Endothelial cell of coronary artery (primary cell): ENCODE measurements at places on chromosomes 6 and 20. TPM values are rescaled to one million over a fixed set of nuclear protein-coding genes. Genes with fewer than 3 reads are reported as not detected.

The MAFB gene
- total RNA-seq = 0.28 and 0.63 TPM in 2 replicates

The OXT gene
- total RNA-seq = not detected in 2 replicates

The COL12A1 gene
- 9.0 and 26.4 TPM in 2 replicates for total RNA-seq

The PNPLA1 gene
- total RNA-seq = not detected in 2 replicates

The ZC3H12D gene
- under 0.01 TPM in 2 replicates for total RNA-seq

The ISM1 gene
- not detected in 2 replicates for total RNA-seq

The CRIP3 gene
- not detected in 2 replicates for total RNA-seq

The AKAP7 gene
- 1.6 and 2.1 TPM in 2 replicates for total RNA-seq

The BTNL2 gene
- not detected in 2 replicates for total RNA-seq
